ENCODE measurements at places on chromosomes 12 and 14.

- DNase-seq = no peak
Observed at GRCh38 chr12:78191611-78192010, 360.9 kb downstream of the NAV3 start.

- DNase-seq = no peak
Observed at GRCh38 chr12:87812030-87812429, 217.2 kb downstream of the C12orf50 start.

DNA sequence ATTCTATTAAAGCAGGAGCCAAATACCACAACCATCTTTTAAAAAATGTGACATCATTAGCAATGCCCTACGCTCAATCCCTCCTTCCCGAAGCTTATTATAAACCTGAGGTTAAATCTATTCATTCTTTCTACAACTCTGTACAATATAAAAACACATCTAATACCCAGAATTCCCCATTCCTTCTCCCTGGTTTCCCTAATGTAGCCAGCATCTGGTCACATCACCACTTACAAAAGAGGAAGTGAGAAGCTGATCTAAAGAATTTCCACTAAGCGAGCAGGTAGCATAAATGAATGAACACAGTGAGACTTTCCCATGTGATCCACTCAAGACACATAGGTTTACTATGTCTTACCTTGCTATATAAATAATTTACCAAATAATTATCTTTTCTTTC, 90.4 kb downstream of the LRP6 start:
- no peak for DNase-seq

DNA sequence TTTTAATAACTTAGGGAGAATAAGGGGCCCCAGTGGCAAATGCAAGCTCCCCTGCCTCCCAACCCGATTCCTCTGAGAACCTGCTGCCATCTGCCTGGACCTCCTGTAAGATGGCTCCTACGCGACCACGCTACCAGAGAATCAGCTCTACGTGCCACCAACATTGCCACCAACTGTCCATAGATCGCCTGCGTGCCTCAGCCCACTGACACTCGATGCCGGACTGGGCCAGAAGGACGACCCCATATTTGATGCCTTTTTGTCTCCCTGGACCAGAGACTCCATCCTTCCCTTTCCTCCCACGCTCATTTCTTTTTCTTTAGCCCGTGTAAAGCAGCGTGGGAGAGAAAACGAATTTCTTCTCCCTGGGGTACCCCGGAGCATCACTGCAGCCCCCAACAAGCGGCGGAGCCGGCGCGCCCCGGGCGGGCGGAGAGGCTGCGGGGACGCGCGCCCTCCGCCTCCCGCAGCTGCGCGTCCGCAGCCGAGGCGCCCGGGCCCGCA, 565 bp upstream of the KLHL42 start:
- peak; percentile 36 for DNase-seq

- DNase-seq = no peak
Observed at GRCh38 chr12:92927436-92928281, 1.4 kb downstream of the EEA1 start.

DNA sequence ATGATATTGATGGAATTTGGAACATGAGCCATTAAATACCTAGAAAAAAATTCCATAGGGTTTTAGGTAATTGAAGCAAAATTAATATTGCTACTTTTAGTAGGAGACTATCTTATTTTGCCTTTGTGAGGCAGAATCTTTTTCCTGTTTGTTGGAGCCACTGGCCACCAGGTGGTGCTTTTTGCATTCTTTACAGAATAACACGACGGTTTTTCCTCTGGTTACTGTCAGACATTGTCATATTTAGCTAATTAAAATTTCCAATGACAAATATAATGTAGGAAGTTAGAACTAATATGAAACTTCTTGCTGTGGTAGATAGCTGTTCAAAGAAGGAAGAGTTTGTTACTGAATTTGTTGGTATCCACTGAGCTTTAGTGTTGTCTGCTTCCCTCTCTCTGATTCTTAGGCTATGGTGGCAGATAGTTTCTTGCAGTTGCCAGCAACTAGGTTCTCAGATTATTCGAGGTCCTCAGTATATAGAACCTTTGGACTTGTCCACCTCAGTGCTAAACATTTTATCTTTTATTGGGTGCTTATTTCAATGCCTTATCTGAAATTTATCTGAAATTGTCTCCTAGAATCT, 25.7 kb downstream of the RAB21 start:
- DNase-seq = peak; percentile 48

DNA sequence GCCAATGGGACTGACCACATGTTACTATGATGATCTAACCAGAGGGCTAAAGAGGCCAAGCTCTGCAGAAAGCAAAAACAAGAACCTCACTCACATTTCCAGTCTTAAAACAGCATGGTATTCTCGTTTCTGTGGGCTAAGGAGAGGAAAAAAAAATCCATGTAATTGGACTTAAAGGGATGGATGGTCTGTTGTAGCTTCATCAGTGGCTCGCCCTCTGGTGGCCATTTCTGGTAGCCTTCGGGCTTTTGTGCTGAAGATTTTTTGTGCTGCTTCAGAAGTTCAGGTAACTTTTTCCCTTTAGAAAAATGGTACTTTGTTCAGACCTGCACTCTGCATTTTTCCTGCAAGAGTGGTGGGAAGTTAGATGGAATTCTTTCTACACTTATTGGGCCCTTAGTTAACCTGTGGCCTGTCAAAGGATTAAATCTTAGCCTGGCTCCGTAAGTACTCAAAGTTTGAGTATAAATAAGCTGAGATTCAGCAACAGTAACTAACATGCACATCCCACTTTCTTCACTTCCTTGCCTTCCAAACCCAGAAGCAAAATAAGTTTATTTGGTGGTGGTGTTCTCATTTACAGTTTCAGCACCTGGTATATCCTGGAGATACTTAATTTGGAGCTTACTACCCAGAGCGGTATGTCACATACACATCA, 22.3 kb downstream of the DCAF4 start:
- peak; percentile 83 for DNase-seq

DNA sequence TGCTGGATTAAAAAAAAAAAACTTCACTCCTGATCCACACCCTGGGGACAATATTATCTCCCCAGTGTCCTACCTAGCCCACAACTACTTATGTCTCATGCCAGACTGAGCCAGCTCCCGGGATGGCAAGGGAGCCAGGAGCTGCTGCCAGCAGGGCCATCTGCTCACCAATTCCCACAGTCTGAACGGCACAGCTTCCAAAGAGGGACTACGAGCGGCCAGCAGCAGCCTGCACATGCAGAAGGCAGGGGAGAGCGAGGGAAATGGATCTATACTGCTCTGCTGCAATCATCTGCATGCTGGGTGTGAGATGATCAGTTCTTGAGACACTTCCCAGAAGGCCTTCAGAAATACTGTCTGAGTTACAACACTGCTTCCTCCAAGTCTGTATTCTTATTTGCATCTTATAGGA, 11.1 kb downstream of the SSH1 start:
- DNase-seq = no peak

GRCh38 chr14:101207897-101208296, 304.4 kb upstream of the RTL1 start:
- no peak for DNase-seq

DNA sequence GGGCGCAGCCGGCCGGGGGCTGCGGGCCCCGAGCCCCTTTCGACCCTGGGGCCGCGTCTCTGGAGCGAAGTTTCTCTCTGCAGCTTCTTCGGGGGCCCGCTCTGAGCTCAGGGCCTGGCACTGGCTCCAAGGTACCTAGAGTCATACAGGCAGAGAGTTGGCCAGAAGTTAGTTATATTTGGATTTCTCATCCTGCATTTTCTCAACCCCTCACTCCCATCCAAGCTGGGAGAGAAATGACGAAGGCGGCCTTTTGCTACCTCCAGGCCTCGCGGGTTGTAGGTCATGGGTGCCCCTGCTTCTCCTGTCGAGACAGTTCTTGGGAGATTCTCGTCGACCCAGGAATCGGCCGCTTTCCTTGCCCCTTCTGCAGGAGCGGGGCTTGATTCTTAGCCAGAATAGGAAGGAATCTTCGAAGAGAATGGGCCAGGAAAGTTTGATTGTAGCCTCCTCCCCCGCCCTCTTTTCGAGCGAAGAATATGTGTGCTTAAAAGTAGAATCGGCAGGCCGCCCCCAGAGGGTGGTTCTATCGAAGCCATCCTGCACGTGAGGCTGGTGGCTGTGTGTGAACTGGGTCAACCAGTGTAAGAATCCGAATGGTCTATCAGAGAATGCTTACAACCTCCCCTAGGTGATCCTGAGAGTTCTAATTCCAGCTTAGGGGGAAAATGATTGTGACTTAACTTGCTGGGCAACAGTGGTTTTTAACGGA, 785 bp downstream of the MLEC start:
- peak; percentile 56 for DNase-seq

GRCh38 chr12:55469291-55469690, 647 bp downstream of the OR6C70 start:
- DNase-seq = no peak

DNA sequence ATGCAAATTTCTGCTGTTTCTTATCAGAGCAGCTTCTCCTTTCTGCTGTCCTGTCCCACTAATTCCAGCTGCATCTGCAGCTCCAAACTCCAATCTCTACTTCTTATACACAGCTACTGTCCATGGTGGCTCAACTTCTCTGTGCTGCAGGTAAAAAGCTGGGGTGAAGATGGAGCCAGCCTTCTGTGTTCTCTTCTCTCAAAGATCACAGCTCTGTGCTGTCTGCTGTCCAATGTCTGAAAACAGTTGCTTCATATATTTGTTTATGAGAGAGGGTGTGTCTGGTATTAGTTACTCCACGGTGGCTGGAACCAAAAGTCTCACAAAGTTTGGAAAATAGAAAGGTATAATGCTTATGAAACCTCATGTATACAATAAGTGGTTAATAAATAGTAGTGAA, 445.8 kb upstream of the TBX3 start:
- DNase-seq = no peak

DNA sequence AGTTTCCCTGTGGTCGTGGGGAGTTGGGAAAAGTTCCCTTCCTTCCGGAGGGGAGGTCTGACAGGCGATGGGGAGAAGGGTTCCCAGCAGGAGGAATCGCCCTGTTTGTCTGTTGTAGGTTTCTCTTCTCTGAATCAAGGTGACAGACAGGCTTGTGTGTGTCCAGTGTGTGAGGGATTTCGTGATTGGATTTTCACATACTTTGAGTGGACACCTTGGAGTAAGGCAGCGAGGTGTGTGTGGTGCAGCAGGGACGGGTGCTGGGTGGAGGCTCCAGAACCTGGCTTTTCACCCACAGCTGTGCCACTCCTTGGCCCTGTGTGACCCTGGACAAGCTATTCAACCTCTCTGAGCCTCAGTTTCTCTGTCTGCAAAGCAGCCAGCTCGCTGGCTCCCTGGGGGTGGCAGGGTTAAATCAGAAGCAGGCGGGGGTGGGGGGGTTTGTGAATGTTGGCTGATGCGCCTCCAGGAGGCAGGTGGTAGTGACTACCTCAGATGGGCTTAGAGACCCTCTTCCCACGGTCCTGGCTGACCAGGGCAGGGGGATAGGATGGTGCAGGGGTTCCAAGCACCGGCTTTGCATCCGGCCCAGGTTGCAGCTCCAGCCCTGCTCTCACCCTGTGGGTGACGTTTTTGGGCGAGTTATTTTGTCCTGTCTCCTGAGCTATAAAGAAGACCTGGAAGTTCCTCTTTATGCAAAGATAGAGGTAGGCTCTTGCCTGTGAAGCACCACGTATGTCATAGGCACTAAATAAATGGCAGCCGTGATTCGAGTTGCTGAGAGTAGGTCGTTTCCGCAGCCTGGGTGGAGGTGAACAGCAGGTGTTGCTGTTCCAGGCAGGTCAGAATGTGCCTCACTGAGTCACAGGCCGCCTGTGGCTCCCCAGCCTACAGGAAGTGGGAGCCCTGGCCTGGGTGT, 679 bp downstream of the BDKRB2 start:
- no peak for DNase-seq

DNA sequence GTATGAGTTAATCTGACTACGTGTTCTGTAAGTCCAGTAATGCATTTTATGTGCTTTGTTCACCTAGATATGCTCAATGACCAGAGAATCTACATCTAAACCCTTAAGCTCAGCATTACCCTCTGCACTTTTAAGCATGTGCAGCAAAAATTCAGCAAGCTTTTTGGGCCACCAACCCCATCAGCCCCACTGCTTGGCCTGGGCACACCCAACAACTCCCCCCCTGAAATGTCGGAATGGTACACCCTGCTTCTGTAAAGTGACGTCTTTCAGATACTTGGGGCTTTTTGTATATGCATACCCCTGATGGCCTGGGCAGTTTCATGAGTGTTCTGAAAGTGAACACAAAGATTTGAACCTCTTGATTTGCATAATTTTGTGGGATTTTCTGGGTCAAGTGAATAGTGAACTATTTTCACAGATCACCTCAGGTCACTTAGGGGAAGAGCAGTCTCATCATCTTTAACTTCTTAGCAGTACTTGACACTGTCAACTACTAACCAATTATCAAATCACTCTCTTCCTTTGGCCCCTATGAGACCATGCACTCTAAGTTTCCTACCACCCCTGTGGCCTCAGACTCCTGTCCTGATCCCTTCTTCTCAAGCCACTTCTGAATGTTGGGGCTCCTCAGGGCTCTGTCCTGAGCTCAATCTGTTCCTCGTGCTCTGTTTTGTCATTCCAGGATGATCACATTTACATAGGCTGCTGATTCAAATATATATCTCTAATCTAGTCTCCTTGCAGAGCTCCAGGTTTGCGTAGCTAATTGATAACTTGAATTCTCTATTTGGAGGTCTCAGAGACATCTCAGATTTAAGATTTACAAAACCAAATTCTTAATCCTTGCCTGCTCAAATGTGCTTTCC, 36.3 kb upstream of the PPM1A start:
- DNase-seq = no peak

DNA sequence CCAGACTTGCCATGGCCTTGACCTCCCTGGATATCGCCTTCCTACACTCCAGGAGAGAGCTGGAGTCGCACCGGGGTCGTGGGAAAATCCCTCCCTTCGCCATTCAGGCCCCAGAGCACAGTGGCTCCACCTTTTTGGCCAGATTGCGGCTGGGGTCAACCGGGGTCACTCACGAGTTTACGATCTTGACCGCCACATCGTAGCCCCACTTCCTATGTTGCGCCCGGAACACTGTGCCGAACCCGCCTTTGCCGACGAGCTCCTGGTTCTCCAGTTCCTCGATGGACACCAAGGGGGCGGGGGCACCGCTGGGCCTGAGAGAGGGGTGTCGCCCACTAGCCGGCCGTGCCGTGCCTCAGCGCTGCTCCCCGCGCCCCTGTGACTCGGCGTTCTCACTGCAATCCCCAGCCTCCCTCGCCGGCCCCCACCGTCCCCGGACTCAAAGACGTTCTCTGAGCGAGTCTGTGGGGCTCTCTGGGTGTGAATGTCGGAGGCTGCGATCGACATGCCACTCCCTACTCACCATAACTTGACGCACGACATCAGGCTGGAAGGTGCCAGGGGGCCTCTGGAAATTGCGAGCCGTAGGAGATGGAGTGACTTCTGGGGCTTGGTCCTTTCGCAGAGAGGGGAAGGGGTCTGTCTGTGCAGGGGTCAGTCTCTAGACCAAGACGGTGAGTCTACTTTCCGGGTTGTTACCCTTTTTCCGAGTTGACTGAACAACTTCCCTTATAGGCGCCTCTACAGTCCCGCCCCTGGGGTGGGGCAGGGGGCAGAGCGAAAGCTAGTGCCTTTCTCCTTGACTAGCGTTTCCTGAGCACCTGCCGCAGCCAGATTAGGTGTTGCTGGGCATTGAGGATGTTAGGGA, at the start of gene RIPK3:
RIPK3 (minus strand) TSS at position 708 of the 868 bp plus-strand sequence; CDS start at position 543, 165 bp downstream.
- peak; percentile 77 for DNase-seq

GRCh38 chr12:105775343-105775742, 363.4 kb downstream of the NUAK1 start:
- no peak for DNase-seq

- DNase-seq = no peak
Observed at GRCh38 chr12:101694986-101695385, 2.5 kb upstream of the CHPT1 start.

All from stimulated activated CD8-positive, alpha-beta memory T cell treated with anti-CD3 and anti-CD28 coated beads, Interleukin-4, amount 100 ng/mL, for 48 hours (primary cell).